ENCODE measurements at places on chromosomes 2 and 18. TPM values are rescaled to one million over a fixed set of nuclear protein-coding genes. Genes with fewer than 3 reads are reported as not detected.

DNA sequence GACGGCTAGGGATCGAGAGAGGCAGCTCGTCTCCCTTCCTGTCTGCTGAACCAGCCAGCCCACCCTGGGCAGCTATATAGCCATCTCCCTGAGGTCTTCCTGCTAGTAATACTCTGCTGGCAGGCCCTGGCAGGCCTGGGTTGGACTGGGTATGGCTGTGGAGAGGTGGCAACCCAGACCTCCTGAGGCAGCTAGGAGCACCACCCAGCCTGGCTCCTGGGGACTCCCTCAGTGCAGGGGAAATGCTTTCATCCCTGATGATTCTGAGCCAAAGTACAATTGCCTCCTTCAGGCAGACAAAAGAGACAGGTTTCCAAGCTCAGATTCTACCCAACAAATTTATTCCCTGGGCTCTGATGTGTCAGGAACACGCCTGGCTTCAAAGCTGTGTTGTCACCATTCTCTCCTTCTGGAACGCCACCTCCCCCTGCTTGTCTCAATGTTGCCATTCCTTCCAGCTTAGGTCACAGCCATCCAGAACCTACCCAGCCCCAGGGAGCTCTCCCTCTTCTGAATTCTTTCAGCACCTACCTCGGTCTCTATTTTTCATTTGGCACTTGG lies 4.7 kb upstream of the DNAJB2 start:
- H3K27me3 ChIP-seq = peaks cover 36% of the 10 kb centered on the region
- H3K4me1 ChIP-seq = peaks cover 16% of the 10 kb centered on the region
- H3K36me3 ChIP-seq = no peaks in the 10 kb centered on the region
- peak overlapping the region; percentile 72 for H3K27ac ChIP-seq

- H3K27me3 ChIP-seq = no peaks in the 10 kb centered on the region
- DNase-seq = no peak
- H3K27ac ChIP-seq = no peak overlapping the region
- no peak overlapping the region for H3K4me3 ChIP-seq
Measured at GRCh38 chr18:3054780-3055179, 41.8 kb upstream of the LPIN2 start.

The CYS1 gene
- total RNA-seq = 0.79 TPM

The SPTBN1 gene
- total RNA-seq = 214 TPM

DNA sequence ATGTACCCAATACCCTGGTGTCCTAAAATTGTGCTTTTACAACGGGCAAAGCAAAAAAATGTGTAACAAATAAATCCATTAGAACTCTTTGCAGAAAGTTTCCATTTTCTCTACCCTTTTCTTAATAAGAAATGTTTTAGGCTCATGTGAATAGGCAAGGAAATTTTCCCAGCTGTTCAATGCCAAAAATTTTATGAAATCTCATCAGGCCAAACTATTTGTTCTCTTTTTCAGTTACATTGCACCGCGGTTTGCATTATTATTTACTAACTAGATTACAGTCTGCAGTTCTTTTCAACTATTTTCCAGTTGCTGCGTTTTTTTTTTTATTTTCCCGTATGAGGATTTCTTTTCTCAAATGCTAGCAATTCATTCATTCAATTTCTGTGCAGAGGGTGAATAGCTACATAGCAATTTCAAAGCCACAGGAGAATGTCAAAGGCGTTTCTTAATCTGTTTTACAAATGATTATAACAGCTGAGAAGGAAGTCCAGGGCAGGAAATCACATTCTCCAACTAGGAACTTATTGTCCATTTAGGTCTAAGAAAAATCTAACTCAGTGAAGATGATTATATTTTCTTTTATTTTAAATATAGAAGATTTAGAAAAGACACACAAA lies 367.5 kb upstream of the MMADHC start:
- H3K27me3 ChIP-seq = no peaks in the 10 kb centered on the region
- no peaks in the 10 kb centered on the region for H3K36me3 ChIP-seq
- H3K4me3 ChIP-seq = no peak overlapping the region

GRCh38 chr2:37616677-37617005 lies 54.8 kb downstream of the CDC42EP3 start:
- H3K4me1 ChIP-seq = no peaks in the 10 kb centered on the region
- H3K27me3 ChIP-seq = no peaks in the 10 kb centered on the region
- no peak for DNase-seq
- H3K27ac ChIP-seq = peak overlapping the region; percentile 53

GRCh38 chr18:5410582-5410981 lies 115.1 kb upstream of the ZBTB14 start:
- H3K4me3 ChIP-seq = peak overlapping the region; percentile 82
- no peak for DNase-seq
- peaks cover 4% of the 10 kb centered on the region for H3K36me3 ChIP-seq
- H3K4me1 ChIP-seq = peaks cover 13% of the 10 kb centered on the region

- H3K27ac ChIP-seq = peak overlapping the region; percentile 81
- peaks cover 18% of the 10 kb centered on the region for H3K4me1 ChIP-seq
- H3K4me3 ChIP-seq = peak overlapping the region; percentile 83
Measured at GRCh38 chr2:218963601-218964000, 4.1 kb downstream of the CDK5R2 start.

DNA sequence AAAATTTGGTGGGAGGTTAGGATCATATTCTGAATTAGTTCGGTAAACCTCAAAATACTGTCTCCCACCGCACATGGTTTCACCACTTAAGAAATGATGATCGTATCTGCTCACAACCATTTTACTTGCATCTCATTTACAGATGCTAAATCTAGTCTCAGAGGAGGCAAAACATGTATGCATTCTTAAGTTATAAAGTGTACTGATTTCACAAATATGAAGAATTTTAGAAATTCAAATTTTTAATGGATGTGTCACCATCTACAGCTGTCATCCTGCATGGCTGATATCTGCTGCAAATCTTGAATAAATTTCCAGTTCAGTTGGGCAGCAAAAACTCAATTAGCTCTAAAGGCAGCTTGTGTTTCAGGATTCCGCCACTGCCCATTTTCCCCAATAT lies 243.3 kb upstream of the KCNJ3 start:
- no peak overlapping the region for H3K27ac ChIP-seq
- DNase-seq = no peak
- H3K4me1 ChIP-seq = no peaks in the 10 kb centered on the region
- H3K36me3 ChIP-seq = no peaks in the 10 kb centered on the region
- H3K4me3 ChIP-seq = no peak overlapping the region
- no peaks in the 10 kb centered on the region for H3K27me3 ChIP-seq

The FAM110C gene
- 2.6 TPM for total RNA-seq

The FBXO36 gene
- total RNA-seq = 3.2 TPM

The ACVR1C gene
- 27.9 TPM for total RNA-seq

The SPATA3 gene
- total RNA-seq = not detected

The INPP5D gene
- total RNA-seq = 40.8 TPM

The CNGA3 gene
- 6.8 TPM for total RNA-seq

GRCh38 chr2:120210270-120210693 lies 12.9 kb downstream of the TMEM185B start:
- peaks cover 4% of the 10 kb centered on the region for H3K4me1 ChIP-seq
- no peak overlapping the region for H3K27ac ChIP-seq
- DNase-seq = no peak
- H3K27me3 ChIP-seq = no peaks in the 10 kb centered on the region

The SCYGR4 gene
- not detected for total RNA-seq
